Peyer's patch (tissue), 4 donors: ENCODE measurements at places on chromosomes 6 and 20. TPM values are rescaled to one million over a fixed set of nuclear protein-coding genes. Genes with fewer than 3 reads are reported as not detected.
A peak's percentile ranks its signal among the peaks of the same experiment; 100 is the strongest.

- peak within 1 kb of the TSS; percentile 82 for H3K4me3 ChIP-seq
- no peaks in the 10 kb centered on the region for H3K4me1 ChIP-seq
- no peaks in the 10 kb centered on the region for H3K27me3 ChIP-seq
- DNase-seq, result peak; percentile 100
Observed at GRCh38 chr20:5126512-5127203, at the start of gene CDS2. Gene CDS2 (plus strand): TSS chr20:5127008. CDS start chr20:5127093, 85 bp downstream.

PRDM13 gene
- not detected for total RNA-seq

DNA sequence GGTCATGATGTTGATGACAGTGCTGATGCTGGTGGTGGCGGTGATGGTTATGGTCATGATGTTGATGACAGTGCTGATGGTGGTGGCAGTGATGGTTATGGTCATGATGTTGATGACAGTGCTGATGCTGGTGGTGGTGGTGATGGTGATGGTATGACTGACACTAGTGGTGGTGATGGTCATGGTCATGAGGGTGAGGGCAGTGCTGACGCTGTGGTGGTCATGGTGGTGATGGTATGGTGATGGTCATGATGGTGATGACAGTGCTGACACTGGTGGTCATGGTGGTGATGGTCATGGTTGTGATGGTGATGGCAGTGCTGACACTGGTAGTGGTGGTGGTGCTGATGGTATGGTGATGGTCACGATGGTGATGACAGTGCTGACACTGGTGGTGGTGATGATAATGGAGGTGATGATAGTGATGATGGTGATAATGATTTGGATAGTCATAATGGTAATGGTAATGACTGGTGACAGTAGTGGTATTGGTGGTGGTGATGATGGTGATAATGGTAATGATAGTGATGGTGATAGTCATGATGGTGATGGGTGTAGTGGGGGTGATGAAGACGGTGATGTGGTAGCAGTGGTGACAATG, 206.2 kb downstream of the CDH4 start:
- no peak overlapping the region for H3K27ac ChIP-seq
- H3K36me3 ChIP-seq, result no peaks in the 10 kb centered on the region
- H3K4me3 ChIP-seq, result no peak overlapping the region
- H3K4me1 ChIP-seq, result no peaks in the 10 kb centered on the region

OR2B6 gene
- not detected for total RNA-seq

SHLD1 gene
- 15.5 TPM for total RNA-seq

DNA sequence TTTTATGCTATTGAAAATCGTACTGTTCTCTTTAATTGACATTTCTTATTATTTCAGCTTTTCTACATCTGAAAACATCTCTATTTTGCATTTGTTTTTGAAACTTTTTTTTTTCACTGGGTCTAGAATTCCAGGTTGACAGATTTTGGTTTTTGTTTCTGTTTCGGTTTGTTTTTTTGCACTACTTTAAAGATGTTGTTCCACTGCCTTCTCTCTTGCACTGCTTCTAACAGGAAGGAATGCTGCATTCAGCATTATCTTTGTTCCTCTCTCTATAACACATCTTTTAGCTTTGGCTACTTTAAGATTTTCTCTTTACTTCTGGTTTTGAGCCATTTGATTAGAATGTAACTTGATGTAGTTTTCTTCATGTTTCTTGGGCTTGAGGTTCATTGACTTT, 20.1 kb upstream of the SLC17A1 start:
- DNase-seq, result no peak
- H3K27me3 ChIP-seq, result no peaks in the 10 kb centered on the region
- no peak overlapping the region for H3K4me3 ChIP-seq
- H3K4me1 ChIP-seq, result no peaks in the 10 kb centered on the region

DNA sequence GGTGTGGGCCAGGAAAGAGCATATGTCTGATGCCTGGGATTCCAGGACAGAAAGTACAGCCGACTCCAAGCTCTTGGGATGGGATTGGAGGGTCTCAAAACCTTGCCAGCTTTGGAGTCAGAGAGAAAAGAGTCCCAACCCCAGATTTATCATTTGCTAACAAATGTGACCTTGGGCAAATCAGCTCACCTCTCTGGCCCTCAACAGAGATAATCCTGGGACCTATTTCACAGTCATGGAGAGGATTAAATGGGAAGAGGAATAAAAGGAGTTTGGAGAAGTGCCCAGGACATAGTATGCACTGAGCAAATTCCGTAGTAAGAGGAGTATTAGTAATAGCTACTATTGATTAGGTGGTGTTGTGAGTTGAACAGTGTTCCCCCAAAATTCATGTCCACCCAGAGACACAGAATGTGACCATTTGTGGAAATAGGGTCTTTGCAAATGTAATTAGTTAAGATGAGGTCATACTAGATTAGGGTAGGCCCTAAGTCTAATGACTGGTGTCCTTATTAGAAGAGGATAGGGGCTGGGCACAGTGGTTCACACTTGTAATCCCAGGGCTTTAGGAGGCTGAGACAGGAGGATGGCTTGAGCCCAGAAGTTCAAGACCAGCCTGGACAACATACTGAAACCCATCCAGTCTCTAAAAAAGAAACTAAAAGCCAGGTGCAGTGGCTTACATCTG, 17.1 kb downstream of the RIPOR3 start:
- no peaks in the 10 kb centered on the region for H3K36me3 ChIP-seq
- no peak for DNase-seq
- H3K27ac ChIP-seq, result no peak overlapping the region
- no peaks in the 10 kb centered on the region for H3K27me3 ChIP-seq

DNA sequence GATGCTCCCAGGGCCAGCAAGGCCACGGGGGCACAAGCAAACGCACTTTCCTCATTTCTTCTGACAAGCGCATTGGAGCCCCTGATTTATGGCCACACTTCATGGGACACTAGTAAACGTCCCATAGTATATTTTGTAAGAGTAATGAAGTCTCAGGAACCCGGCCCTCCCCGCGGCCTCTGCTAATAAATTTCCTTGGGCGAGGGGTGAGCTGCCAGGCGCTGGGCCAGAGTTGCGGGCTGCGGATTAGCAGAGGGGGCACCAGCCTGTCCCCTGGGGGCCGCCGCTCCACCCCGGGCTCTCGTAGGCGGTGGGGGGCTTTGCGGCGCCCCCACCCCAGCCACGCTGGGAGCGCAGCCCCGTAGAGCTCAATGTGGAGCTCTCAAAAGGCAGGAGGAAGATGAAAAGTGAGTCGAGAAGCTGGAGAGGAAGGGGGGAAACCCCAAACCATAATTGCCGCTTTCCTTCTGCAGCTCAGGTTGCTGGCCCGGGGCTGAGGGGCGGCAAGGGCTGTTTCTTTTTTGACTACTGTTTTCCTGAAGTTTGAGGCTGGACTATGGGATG, 173.6 kb downstream of the CDC5L start:
- no peaks in the 10 kb centered on the region for H3K36me3 ChIP-seq
- H3K27ac ChIP-seq, result no peak overlapping the region
- DNase-seq, result no peak
- no peaks in the 10 kb centered on the region for H3K27me3 ChIP-seq
- H3K4me3 ChIP-seq, result no peak overlapping the region
- no peaks in the 10 kb centered on the region for H3K4me1 ChIP-seq

DNA sequence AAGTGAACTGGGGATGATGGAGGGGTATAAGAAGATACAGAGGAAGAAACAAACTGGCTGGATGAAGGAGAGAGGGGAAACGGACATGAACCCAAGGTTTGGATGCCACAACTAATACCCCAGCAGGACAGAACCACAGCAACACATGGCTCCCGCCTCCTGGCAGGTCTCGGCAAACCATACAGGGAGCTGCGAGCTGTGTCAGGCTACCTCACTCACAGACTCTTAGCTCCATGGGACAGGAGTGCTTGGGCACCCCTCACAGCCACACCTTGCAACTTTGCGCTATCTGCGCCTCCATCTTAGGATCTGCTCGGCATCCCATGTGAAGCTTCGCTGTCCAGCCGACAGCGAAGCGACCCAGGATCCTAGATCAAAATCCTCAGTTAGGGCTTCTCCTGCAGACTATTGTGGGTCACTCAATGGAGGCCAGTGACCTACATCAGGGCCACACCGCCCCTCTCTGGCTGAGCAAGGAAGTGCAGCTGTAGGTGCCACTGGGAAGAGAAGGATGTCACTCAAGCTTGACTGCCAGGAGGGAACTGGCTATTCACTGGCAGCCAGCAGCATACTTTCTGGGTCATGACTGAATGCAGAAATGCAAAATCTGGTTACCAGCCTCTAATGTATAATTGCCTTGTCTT, 174.4 kb upstream of the RIN2 start:
- no peaks in the 10 kb centered on the region for H3K27me3 ChIP-seq
- H3K27ac ChIP-seq, result no peak overlapping the region
- H3K4me3 ChIP-seq, result no peak overlapping the region
- no peaks in the 10 kb centered on the region for H3K4me1 ChIP-seq
- H3K36me3 ChIP-seq, result no peaks in the 10 kb centered on the region
- peak; percentile 80 for DNase-seq

DNA sequence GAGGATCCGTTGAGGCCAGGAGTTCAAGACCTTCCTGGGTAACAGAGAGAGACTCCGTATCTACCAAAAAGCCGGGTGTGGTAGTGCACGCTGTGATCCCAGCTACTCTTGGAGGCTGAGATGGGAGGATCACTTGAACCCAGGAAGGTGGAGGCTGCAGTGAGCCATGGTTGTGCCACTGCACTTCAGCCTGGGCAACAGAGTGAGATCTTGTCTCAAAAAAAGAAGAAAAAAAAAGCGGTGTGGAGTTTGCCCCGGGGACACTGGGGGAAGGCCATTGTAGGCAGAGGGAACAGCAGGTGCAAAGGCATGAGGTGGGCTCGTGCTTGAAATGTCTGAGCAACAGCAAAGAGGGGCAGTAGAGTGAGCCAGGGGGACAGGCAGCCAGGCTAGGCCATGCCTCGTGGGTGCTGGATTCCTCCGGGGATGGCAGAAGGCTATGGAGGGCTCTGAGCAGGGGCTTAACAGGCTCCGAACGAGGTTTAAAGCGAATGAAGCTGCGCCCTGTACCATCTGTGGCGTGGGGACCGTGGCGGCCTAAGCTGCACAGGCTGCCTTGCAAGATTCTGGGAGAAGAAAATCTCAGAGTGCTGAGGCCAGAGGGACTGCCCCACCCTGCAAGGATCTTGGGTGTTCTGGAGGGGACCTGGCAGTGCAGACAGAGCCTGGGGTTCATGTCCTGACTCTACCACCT, 36.9 kb upstream of the NOL4L start:
- no peaks in the 10 kb centered on the region for H3K27me3 ChIP-seq
- no peak for DNase-seq
- no peak overlapping the region for H3K27ac ChIP-seq
- H3K36me3 ChIP-seq, result no peaks in the 10 kb centered on the region
- peaks cover 3% of the 10 kb centered on the region for H3K4me1 ChIP-seq

DEFB124 gene
- total RNA-seq, result not detected

SIRPB1 gene
- total RNA-seq, result 2.5 TPM

DNA sequence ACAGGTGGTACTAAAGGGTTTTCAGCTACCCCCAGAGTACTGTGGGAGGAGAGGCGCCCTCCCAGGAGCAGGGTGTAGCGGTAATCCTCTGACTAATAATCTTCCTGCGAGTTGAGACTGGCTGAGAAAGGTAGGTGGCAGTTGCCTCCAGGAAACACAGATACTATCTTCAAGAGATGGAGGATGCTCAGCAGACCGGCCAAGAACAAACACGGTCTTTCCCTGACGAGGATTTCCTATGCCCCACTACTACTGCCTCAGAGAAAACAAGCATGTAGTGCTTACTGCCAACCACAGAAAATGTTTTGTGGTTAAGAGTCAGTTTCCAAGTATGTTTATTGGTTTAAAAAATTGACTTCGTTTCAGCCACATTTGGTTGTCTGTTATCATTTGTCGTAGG, 26.8 kb downstream of the C6orf89 start:
- H3K4me1 ChIP-seq, result no peaks in the 10 kb centered on the region
- no peak overlapping the region for H3K4me3 ChIP-seq
- no peaks in the 10 kb centered on the region for H3K27me3 ChIP-seq
- DNase-seq, result no peak

DNA sequence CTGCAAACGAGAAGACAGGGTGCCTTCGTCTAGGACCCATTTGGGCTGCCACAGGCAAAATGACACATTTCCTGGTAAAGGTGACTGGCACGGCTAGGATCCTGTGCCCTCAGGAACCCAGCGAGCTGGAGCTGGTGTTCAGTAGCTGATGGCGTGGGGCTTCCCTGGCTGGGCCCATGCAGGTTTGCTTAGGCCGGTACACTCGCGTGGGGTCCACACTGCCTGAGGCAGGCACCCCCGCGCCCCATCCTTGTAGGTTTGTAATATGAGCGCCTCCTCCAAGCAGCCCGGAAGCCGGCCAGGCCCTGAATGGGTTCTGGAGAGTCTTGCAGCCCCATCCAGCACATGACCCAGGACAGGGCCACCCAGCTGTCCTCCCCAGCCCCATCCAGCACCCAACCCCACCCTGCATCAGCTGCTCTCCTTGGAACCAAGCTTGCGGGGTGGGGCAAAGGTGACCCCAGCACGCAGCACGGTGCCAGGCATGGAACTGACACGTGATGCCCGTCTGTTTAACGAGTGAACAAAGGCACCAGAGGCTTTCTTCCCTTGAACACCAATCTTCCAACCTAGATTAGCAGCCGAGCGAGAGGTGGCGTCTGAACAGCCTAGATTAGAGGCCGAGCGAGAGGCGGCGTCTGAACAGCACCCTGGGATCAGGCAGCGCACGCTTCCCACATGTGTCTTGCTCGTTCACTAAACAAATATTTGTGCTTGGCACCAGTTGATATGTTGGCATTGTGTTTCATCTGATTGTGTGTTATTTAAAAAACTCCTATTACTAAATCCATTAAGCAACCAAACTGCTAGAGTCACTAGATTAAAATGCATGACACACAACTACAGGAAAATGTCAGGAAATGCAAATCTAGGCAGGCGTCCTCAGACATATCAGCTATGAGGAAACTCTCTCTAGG, 112.1 kb downstream of the DLL1 start:
- H3K27ac ChIP-seq, result peak overlapping the region; percentile 59
- H3K36me3 ChIP-seq, result no peaks in the 10 kb centered on the region
- no peak overlapping the region for H3K4me3 ChIP-seq
- DNase-seq, result no peak
- no peaks in the 10 kb centered on the region for H3K27me3 ChIP-seq
- H3K4me1 ChIP-seq, result no peaks in the 10 kb centered on the region

MLN gene
- not detected for total RNA-seq
